ENCODE measurements at places on chromosomes 2 and 18.

DNA sequence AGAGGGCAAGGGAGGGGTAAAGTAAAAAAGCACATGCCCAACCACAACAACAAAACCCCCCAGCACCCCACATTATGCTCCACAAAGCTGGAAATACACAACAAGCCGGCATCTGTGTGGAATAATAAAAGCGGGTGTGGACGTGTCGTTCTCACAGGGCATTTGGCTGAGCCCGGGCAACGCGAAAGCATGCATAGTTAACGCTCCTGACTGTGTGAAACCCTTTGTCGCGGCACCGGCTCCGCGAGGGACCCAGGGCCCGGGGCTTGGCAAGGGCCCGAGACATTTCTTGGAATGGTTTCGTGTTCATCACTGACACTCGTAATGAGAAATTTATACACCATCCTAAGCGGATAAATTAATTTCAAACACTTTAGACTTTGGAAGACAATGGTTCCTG lies 165.6 kb downstream of the INHBB start:
- no peak for DNase-seq

DNA sequence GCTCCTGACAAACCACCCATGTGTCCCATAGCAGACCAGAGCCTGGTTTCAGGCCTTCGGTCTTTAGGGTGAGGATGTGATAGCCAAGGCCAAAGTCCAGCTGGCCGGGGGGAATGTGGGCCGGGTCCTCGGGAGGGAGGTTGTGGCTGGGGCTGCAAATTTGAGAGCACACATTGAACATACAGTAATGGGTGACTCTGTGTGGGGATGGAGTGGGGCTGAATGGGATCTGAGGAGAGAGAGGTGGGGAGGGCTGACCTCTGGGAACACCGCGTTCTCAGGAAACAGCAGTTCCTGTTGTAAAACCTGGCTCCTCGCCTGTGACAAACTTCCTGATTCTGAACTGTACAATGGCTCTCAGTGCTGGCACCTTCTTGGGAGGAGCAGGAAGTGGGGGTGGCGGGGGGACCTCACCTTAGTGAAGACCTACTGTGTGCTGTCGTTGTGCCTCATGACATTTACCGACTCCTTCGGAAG lies 48.8 kb downstream of the MCFD2 start:
- DNase-seq: no peak

- no peak for DNase-seq
These were observed 33.3 kb upstream of the GMCL1 start for GRCh38 chr2:69796174-69796573.

DNA sequence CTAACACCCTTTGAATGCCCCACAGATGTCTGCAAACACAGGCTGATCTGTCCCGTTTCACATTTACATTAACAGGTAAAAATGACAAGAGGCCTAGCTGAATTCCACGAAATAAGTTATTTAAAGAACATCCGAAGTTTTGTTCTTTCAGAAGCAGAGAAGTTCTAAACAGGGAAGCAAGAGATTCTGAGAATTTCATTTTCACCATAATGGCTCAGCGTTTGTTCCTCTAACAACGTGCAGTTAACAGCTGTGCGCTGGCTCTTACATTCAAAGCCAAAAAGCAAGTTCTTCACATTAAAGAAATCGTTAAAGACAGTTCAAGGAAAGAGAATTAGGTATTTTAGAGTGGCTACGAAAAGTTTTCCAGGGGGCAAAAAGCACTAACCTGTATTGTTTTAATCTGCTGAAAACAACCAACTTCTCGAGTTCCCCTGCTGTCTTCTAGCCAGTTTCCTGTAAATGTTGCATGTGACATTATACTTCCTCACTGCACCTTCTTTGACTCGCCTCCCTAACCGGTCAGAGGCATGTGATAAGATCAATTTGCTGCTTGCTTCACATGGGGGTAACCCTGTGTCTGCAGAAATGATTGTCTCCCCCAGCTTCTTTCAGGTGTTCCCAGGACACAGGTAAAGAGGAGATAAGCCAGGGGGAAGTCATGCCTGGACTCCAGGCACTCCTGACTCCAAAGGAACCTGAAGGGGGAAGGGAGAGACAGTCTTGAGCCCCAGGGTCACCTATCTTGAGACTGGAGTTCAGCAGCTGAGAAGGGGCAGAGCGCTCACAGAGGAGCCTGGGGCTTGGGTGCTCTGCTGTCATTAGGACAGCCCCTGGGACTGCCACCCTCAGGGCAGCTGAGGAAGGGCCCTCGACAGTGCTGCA lies 36.8 kb upstream of the WIPF1 start:
- no peak for DNase-seq

DNA sequence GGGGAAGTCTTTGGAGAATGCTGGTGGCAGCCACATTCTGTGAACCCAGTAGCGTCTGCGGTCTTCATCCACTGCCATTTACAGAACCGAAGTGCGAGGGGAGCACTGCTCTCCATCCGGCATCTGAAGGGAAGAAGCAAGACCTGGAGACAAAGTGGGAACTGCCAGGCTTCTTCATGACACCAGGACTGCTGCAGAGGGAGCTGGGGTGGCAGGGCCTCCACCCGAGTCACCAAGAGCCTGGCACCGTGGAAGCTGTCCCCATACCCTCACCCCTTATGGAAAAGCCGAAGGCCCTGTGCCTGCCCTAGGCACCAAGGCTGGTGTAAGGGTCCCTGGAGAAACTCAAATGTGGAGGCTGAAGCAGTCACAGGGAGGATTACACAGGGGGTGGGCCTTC lies 79.8 kb downstream of the CIB4 start:
- DNase-seq: no peak

DNA sequence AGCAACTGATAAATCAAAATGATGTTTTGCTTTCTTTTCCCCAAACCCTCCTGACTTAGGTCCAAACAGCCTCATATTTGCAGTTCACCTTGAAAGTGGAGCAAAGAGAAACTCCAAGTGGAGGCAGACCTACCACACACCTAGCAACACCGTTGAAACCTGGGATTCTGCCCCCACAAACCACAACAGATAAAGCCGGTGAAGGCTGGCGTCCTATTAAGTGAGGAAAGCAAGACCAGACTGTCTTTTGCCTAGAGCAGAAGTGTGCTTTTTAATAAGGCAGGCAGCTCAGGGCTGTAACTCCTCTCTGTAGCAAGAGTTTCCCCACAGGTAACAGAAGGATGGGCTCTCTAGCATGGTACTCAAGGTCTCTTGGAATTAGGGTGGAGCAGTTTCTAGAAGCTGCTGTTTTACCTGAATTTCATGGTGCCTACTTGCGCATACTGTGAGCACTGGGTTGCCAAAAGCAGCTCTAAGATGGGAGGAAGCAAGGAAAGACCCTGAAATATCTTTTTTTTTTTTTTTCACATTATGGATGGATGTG lies 336.9 kb downstream of the BCL11A start:
- DNase-seq: no peak

- peak; percentile 28 for DNase-seq
These were observed 107.7 kb upstream of the ATP8B1 start for GRCh38 chr18:57910817-57911216.

DNA sequence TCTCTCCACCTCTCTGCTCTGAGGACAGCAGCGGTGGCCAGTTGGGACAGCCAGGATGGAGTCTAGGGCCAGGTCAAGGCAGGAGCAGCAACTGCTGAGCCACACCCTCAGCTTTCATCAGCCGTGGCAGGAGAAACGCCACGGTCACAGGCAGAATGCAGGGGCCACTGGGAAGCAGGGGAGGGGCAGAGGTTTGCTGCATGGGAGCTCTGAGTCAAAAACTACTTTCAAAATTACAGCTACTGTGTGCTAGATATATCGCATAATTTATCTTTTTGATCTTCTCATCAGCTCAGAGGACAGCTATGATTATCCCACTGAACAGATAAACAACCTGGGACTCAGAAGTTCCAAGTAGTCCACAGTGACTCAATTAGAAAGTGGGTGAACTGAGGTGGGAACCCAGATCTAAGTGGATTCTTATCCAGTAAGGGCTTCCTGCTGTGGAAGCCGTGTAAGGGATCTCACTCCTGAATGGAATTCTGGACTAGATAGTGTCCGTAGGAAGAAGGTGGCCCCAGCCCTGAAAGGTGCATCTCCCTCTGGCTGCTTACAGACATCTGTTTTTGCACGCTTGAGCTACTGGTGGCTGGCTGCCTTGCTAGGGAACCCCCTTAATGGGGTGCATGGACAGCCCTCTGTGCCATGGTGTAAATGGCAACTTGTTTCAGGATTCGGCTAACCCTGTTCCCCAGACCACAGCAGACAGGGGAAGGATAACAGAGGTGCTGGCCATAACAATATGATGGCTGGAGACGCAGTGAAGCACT lies 194.6 kb upstream of the SMAD2 start:
- no peak for DNase-seq

DNA sequence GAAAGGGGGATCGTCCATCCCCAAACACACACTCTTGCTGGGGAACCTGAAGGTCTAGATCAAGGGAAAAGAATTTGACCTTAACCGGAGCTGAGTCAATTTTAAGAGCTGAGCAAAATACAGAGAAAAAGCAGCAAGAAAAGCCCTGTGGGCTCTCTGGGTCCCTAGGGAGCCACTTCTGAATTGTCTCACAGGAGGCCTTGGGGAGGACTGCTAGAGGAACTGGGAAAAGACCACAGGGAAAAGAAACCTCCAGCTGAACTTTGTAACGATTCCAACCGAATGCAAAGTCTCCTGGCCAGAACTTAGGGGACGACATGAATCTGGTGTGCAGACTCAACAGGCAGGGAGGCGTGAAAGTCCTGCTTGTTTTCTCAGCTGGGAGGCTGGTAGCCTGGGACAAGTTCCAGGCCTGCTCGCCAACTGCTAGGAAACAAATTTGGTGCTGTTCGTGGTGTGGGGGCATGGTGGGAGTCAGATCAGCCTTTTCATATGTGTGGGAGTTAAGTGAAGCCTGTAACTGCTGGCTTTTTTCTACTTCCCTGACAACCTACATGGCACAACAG lies 644.6 kb upstream of the CNTNAP5 start:
- no peak for DNase-seq

GRCh38 chr2:135994281-135994680 lies 8.9 kb upstream of the DARS1 start:
- DNase-seq: no peak

- no peak for DNase-seq
These were observed 76.9 kb upstream of the AGAP1 start for GRCh38 chr2:235416858-235417499.

GRCh38 chr2:169027234-169027633 lies 3.9 kb downstream of the ABCB11 start:
- DNase-seq: no peak

DNA sequence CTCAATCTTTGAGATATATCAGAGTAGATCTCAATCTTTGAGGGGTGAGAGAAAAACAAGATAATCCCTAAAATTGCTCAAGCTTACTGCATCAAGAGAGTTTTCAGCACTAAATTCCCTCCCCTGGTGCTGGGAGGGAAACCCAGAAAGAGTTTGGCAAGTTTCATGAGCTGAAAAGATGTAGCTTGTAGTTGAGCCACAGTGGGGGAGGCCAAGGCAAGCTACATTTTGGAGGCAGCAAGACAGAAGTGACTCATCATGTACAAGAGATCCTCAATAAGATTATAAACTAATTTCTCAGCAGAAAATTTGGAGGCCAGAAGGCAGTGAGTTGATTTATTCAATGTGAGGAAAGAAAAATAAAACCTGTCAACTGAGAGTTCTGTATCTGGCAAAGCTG lies 308.2 kb downstream of the PIEZO2 start:
- no peak for DNase-seq

DNA sequence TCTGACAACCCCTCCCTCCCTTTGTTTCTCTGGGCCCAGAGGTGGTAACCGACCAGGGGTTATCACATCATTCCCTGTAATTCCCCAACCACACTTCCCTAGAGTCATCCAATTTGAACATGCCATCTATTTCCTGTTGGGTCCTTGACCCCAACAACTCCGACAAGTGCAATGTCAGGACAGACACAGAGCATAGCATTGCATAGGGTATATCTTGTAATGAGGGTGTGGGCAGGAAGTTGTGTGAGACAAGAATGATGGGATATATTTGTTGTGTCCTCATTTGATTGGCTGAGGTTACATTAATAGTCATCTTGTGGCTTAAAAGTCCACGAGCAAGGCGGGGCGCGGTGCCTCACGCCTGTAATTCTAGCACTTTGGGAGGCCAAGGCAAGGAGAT lies 33.4 kb upstream of the CNOT11 start:
- DNase-seq: no peak

- DNase-seq: no peak
These were observed 34.6 kb downstream of the ASXL3 start for GRCh38 chr18:33612632-33613031.

DNA sequence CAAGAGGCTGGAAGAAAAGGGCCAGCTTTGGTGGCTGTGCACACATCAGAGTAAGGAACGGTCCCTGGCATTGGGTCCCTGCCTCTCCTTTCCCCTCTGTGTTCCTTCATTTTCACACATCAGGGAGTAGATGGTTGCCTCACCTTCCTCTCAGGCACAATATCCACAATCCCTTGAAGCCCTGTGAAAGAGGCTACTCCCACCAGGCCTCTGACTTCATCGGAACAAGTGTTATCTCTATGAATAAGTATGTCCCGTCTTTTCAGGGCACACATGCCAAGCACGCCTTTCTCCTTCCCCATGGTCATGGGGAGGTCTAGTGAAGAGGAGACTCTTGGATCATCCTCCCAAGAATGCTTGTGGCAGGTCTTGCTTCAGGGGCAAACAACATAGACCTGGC lies 61.2 kb upstream of the LMAN1 start:
- no peak for DNase-seq

DNA sequence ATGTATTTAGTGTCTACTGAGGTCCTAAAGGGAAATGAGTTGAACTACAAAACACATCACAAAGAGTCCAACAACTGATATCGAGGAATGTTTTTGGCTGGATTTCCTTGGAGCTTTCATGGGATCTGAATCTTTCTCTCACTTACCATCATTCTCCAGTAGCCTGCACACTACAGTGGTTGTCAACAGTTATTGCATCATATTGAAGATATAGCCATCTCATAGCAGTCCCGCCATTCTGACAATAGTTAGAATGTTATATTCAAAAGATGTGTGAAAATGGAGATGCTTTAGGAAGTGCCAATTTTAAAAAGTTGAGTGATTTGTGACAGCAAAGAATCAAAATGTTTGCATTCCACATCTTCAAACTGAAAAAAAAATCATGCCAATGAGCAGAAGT lies 186.8 kb downstream of the DSC3 start:
- no peak for DNase-seq

- no peak for DNase-seq
These were observed 162.0 kb upstream of the SOX11 start for GRCh38 chr2:5530011-5530696.

GRCh38 chr2:67842375-67842959 lies 220.3 kb downstream of the C1D start:
- DNase-seq: no peak

DNA sequence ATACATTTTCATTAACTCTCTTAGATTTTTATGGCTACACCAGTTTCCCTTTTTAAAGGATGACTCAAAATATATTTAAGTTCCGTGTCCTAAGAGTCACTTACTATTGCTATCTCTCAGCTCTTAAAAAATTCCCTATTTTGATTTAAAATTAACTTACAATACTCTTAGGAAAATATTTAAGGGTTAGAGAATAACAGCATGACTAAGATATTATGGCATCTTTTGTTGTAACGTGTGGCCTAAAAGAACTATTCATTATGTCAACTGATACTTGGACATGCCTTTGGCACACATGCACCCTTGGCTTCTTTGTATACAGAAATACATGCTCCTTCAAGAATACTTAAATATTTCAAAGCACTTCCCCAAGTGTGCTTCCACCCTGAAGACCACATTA lies 42.3 kb downstream of the SCN3A start:
- no peak for DNase-seq

- DNase-seq: no peak
These were observed 21.9 kb upstream of the MGAT5 start for GRCh38 chr2:134231965-134232340.

Measured in HEK293T (cell line).